ENCODE measurements at places on chromosomes 1 and 21.

DNA sequence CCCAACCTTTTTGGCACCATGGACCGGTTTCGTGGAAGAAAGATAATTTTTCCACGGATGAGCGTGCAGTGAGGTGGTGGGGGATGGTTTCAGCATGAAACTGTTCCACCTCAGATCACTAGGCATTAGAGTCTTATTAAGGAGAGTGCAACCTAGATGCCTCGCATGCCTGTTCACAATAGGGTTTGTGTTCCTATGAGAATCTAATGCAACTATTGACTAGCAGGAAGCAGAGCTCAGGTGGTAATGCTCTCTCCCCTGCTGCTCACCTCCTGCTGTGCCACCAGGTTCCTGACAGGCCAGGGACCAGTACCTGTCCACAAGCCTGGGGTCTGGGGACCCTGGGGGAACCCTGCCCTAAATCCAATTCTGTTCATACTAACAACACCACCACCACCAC is 377.8 kb downstream of the OLFM3 start:
- no peak for DNase-seq

DNA sequence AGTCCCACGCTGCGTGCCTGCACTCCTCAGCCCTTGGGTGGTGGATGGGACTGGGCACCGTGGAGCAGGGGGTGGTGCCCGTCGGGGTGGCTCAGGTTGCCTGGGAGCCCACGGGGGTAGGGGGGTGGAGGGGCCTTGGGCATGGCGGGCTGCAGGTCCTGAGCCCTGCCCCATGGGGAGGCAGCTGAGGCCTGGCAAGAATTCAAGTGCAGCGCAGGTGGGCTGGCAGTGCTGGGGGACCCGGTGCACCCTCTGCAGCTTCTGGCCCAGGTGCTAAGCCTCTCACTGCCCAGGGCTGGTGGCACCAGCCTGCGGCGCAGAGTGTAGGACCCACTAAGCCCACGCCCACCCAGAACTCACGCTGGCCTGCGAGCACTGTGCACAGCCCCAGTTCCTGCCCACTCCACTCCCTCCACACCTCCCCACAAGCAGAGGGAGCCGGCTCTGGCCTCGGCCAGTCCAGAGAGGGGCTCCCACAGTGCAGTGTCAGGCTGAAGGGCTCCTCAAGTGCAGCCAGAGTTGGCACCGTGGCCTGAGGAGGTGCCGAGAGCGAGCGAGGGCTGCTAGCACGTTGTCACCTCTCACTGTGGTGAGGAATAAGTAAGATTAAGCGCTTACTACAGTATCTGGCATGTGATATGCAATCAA is 12.8 kb downstream of the TNNI3K start:
- DNase-seq, result no peak

- no peak for DNase-seq
Measured at GRCh38 chr1:225888289-225888897, 553 bp downstream of the LEFTY1 start.

GRCh38 chr1:53947172-53947907 is 1.2 kb downstream of the LRRC42 start:
- DNase-seq, result no peak

GRCh38 chr1:213871179-213871578 is 116.6 kb upstream of the PROX1 start:
- no peak for DNase-seq

DNA sequence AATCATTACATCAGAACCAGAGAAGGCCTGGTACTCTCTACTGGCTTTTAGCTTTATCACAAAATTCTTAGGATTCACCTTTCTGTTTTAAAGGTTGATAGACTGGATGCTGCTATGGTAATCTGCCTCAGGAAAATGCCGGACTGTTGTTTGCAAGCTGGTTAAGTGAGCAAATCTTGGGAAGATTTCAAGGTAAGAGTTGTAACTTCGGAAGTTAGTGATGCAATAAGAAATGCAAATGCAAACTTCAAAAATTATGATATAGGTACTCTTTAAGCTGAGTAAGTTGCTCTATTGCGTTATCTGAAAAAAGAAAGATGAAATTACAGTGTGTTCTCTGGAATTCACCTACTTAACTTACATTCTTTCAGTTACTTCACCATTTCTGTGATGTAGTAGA is 4.4 kb upstream of the SLC16A1 start:
- no peak for DNase-seq

GRCh38 chr1:108504447-108504846 is 54.3 kb downstream of the NBPF6 start:
- DNase-seq, result no peak

DNA sequence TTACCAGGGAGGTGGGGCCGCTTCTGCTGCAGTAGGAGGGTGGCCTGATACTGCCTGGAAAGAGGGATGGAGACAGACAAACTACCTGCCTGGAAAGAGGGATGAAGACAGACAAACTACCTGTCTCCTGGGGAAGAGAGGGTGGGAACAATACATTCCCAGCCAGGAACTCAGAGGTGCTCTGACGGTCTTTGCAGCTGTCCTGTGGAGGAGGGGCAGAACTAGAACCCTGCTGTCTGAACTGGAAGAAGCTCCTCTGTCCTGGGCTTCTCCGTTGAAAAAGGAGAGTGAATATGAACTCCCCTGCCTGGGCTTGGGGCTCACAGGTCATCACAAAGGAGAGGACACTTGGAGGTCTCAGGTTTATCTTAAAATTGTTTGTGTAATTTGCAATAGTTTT is 40.3 kb upstream of the ETV3 start:
- DNase-seq, result no peak

GRCh38 chr1:186424539-186424938 is 36.4 kb downstream of the PDC start:
- no peak for DNase-seq

- no peak for DNase-seq
Measured at GRCh38 chr1:155226910-155227260, 18.4 kb downstream of the MTX1 start.

- DNase-seq, result no peak
Measured at GRCh38 chr1:101145449-101145820, 91.4 kb upstream of the S1PR1 start.

- no peak for DNase-seq
Measured at GRCh38 chr1:32352831-32353383, 9.4 kb downstream of the FAM229A start.

GRCh38 chr21:38388203-38388602 is 110.1 kb downstream of the ERG start:
- DNase-seq, result no peak

- DNase-seq, result no peak
Measured at GRCh38 chr1:111704240-111704639, 35.0 kb downstream of the INKA2 start.

- DNase-seq, result no peak
Measured at GRCh38 chr1:31412732-31413404, at the start of gene SERINC2. TSS of gene SERINC2 (plus strand) at chr1:31413213. CDS start at chr1:31413266, 53 bp downstream.

DNA sequence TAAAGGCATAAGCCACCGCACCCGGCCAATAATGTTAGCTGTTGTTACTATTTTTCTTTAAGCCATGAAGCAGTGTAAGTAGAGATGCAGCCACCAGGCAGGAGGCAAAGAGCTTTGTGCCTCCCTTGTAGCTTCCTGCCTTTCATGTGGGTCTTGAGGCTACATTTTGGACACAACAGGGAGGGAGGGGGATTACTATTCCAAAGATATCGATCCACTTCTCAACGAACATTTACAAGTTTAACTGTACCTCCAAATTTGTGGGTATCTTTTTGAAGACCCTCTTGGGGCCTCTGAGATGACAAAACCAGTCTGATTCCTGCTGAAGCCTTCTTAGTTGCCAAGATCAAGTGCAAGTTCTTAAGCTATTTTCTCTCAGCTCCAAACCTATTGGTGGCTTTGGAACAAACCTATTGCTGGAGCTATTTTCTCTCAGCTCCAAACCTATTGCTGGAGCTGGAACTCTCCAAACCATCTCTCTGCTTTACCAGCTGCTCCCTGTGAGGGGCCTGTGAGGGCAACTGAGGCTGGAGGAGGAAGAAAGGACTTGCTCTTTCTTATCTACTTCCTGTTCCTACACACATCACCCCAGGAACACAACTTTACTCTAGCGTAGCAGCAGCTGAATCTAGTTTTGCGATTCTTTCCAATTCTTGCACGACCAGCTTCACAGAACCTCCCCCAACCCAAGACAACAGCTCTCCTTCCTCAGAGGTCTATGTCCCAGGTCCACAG is 16.1 kb upstream of the RCAN3 start:
- DNase-seq, result no peak

DNA sequence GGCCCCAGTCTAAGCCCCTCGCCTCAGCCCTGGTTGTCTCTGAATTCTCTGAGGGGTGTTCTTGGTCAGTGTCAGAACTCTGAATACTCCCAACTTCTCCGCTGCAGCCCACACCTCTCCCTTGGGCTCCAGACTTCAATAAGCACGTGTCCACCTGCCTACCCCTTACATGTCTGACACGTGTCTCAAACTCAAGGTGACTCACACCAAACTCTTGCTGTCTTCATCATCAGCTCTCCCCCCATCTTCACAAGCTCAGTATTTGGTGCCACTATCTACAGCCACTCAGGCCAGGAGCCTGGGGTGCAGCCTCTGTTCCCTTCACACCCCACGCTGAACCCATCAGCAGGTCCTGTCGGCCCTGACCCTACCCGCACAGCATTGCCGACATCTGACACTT is 18.8 kb upstream of the UBXN10 start:
- no peak for DNase-seq

DNA sequence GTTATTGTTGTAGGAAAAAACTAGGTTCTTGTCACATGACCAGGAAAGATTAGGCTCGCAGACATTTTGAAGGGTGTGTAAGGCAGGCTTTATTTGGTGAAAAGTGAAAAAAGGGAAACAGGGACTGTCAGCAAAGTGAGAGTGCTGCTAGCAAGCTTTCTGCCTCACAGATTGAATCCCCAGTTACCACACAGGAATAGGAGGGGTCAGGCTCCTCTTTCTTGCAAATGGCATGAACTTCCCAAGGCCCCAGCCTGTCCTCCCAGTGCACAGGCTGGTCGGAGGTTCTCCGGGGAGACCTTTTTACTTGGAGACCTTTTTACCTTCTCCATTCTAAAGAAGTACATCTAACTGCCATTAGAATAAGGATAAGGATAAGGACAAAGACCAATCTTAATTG is 42.1 kb downstream of the SYCP1 start:
- DNase-seq, result no peak

- DNase-seq, result no peak
Measured at GRCh38 chr1:202642619-202643291, 67.5 kb downstream of the SYT2 start.

DNA sequence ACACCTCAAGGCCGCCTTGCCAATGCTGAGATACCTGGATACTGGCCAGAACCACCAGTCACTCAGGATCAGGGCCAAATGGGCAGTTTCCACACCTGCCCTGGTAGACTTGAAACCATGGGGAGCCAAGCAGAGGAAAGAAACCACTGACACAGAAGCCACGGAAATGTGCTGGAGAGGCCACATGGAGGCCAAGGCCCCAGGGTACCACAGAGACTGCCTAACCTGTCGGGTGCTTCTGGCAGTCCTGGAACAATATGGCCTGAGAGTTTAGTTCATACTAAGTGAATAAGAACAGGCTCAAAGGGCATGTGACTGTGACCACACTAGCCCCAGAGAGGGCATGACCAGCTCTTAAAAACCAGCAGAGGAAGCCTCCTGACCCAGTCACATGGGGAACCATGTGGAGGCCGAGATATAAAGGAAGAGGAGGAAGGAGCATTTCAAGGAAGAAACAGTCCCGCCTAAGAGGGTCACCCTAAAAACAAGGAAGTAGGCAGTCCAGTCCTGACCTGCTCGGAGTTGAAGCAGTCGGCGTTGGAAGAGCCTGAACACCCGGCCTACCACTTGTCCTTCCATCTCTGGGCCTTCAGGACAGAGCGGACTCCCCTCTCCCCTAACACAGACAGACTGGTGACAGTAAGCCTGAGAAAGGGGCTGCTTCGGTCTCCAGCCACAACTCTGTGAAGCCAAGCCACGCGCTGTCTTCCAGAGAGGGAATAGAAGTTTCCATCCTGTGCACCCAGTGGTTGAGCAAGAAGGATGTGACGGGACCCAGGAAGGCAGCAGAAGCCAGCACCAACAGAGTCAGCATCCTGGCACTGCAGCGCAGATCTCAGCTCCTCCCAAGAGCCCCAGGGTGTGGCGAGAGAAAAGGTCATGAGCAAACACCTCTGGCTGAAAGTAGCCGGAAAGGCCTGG is at the start of gene DENND2D:
Gene DENND2D, minus strand, starts transcription at position 766 of the 921 bp plus-strand sequence. Its CDS starts 187 bp downstream, at position 579.
- no peak for DNase-seq

- no peak for DNase-seq
Measured at GRCh38 chr1:8821084-8821483, 3.6 kb upstream of the RERE start.

DNA sequence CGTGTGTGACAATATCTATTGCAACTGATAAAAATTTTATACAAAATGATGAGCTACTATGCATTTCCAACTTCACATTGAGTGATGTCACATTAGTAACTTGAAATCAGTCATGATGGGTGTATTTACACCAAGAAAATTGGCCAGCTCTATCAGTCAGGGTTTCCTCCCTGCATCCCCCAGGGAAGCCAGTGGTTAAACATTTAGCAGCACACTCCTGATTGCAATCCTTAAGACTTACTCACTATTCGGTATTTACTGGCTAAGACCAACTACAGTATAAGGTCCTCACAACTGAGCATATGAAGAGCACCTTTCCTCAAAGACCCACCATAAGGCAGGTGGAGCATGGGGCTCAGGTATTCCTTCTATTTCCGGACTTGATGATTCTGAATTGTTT is 41.3 kb upstream of the PTGFRN start:
- no peak for DNase-seq

DNA sequence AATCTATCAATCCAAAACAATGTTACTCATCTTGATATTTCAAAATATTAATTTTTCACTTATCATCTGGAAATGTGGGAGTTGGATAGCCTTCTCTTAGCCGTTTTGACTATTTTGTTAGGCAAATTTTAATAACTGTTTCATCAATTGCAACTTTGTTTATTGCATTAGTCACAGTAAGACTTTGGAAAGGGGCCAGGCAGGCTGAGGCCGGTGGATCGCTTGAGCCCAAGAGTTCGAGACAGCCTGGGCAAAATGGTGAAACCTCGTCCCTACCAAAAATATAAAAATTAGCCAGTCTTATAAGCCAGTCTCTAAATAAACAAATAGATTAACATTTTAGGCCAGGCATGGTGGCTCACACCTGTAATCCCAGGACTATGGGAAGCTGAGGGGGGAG is 113.0 kb upstream of the NR5A2 start:
- no peak for DNase-seq

DNA sequence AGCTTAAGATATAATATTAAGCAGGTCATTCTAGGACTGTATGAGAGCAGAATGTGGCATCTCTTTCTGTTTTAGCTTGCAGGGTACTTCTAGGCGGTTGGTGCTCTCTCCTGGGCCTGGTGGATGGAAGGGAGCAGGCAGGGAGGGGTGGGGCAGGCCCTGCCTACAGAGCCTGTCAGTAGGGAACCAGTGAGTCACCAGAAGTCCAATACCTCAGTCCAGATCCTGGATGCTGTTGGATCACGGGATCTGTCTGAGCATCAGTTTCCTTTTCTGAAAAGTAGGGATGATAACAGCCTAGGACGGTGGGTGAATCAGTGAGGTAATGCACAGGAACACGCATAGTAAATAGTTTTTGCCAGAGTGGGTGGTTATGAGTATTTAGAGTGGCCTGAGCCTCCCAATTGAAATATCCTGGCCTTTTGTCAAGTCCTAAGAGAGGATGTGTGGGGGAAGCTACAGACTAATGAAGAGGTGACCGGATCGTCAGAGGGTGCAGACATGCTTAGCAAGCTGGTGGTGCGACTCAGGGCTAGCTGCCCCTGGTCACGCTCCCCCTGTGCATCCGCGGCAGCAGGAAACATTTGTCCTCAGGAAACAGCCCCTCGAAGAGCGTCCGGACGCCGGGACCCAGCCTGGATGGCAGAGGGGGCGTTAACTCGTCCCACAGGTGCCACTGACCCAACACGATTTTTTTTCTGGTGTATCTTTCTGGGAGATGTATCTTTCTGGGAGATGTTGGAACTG is 23.9 kb downstream of the NAV1 start:
- no peak for DNase-seq

- DNase-seq, result no peak
Measured at GRCh38 chr1:52556641-52557360, 3.9 kb upstream of the TUT4 start.
